ENCODE measurements at places on chromosomes 4 and X.
A peak's percentile ranks its signal among the peaks of the same experiment; 100 is the strongest.

GRCh38 chr4:173509036-173510001, 20.7 kb downstream of the HAND2 start:
- DNase-seq = no peak

DNA sequence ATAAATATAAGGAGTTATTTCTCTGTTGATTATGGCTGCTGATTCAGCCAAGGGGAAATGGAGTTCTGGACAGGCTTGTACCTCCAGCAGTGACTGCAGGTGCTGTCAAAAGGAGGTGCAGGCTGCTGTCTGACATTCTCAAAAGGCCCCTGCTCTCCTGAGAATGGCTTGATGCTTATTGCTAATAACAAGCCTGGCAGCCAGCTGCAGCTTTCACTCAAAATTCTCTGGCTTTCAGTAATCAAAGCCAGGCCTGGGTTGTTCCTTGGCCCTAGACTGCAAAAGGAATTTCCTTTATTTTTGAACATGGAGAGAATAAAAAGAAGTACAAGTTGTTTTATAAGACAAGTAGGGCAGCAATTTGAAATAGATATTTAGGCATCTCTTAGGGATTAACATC, 575.9 kb downstream of the MID1IP1 start:
- no peak for DNase-seq

GRCh38 chr4:124322234-124323065, 390.1 kb downstream of the ANKRD50 start:
- no peak for DNase-seq

- no peak for DNase-seq
Observed at GRCh38 chr4:36665985-36666527, 384.6 kb downstream of the DTHD1 start.

GRCh38 chr4:166315721-166316467, 442.9 kb downstream of the TLL1 start:
- DNase-seq = no peak

DNA sequence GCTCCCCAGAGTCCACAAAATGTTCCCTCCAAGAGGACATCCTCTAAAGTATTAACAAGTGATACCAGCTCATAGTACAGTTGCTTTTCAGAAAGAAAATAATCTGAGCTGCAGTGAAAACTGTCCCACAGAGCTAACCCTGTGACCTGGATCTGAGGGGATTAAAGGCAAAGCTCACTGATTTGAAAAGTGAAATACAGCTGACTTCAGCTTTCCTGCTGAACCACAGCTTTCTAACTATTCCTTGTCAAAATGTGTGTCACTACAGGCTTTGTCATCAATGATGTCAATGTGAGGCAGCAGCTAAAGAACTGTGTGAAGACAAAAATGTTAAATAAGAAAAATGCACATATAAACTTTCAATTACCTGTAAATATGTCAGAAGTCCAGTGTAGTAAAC, 36.9 kb downstream of the DCHS2 start:
- no peak for DNase-seq

GRCh38 chrX:66144258-66144657, 19.8 kb upstream of the HEPH start:
- no peak for DNase-seq

DNA sequence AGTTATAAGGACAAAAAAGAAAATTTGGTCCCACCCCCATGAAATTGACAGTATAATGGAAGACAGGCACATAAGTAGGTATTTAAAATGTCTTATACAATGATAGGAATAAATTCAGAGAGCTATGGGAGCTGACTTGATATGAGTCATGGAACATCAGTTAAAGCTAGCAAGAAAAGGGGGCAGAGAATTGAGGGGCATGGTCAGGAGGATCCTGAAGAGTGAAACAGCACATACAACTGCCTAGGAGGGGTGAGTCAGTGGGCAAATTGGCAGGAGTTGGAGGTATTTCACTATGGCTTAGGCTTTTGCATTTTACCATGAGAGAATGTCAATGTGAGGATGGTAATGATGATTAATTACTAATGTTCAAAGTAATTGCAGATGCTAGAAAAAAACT, 95.4 kb upstream of the BANK1 start:
- DNase-seq = no peak

- no peak for DNase-seq
Observed at GRCh38 chrX:21047034-21047455, 327.2 kb upstream of the CNKSR2 start.

GRCh38 chr4:108129196-108129595, 39.5 kb downstream of the LEF1 start:
- DNase-seq = no peak

GRCh38 chr4:137312257-137312656, 220.0 kb downstream of the PCDH18 start:
- DNase-seq = no peak

DNA sequence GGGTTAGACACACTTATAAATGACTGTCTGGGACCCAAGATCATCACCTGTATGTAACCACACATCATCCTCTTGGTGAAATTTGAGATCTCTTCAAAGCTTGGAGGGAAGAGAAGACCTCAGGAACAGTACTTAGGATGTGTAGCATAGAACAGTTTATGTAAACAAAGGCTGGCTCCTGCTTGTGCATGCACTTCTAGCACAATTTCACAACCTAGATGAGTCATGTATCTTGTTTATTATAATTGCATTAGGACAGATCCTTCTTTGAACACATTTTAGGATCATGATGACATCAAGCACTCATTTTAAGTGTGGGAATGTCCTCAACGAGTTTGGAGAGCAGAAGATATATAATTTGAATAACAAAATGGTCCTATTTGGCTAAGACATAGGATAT, 26.3 kb upstream of the ZMAT1 start:
- DNase-seq = no peak

DNA sequence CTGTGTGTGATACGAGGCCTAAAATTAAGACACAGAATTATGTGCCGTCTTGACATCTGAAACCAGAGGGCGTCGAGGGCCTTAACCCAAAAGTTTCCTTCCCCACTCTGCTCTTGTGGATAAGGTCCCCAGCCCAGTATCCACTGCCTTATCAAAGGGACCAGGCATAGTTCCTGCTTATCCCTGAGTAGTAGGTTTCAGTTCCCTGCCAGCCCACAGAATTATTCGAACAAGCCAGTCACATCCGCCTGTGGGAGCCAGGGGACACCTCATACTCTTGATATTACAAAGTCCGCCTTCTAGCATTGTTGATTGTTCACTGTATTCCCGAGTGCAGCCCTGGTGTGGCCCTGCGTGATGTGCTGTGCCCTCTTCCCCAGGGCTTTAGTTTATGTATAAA, 5.4 kb upstream of the MMRN1 start:
- DNase-seq = no peak

- DNase-seq = no peak
Observed at GRCh38 chr4:7389719-7390118, 45.0 kb downstream of the PSAPL1 start.

DNA sequence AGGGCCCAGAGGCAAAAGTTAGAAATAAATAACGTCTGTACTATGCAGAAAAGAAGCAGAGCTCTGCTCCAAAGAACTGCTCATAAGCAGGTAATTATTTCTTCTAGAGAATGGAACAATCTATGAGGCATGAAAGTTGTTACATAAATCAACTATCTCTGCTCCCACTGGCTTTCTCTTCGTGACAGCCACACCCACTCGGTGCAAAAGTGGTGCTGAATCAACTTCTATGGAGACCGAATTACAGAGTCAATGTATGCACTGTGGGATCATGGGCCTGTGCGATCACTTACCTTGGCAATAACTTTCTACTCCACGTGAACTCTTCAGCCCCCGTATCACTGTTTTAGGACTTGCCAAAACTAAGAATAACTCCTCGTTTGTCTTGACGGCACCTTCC, 99.4 kb upstream of the ATXN3L start:
- DNase-seq = no peak

- peak; percentile 36 for DNase-seq
Observed at GRCh38 chrX:69503782-69504625, at the start of gene NALF2. TSS of gene NALF2 (plus strand) at chrX:69504326. CDS start at chrX:69505283, 957 bp downstream.

- DNase-seq = no peak
Observed at GRCh38 chr4:146368209-146368608, 153.5 kb downstream of the SLC10A7 start.

DNA sequence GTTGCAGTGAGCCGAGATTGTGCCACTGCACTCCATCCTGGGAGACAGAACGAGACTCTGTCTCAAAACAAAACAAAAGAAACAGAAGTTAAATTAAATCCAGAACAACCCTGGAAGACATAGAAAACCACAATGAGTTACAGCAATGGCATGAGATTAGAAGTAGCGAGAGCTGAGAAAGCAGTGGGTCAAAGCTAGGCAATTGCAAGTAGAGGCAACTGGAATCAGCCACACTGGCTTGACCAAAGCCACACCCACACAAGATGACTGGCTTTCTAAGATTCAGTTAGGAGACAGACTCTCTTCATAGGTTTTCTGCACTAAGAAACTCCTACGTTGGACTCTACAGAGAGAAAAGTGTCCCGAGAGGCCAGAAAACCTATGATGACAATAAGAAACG, 443.0 kb downstream of the GPM6A start:
- no peak for DNase-seq

DNA sequence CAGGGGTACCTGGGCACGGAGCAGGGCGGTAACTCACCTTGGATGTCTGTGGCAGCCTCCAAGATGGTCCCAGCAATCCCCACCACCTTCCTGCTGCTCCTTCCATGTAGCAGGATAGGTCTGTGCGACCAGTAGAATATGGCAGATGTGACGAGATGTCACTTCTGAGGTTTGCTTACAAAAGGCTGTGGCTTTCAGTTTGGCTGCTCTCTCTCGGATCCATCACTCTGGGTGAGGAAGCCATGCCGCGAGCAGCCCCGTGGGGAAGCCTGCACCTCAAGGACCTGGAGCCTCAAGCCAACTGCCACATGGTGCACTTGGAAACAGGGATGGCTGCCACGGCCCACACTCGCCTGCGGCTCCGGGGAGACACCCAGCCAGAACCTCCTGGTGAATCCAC, 37.6 kb downstream of the WFS1 start:
- no peak for DNase-seq

- DNase-seq = no peak
Observed at GRCh38 chrX:110915111-110915510, 119.5 kb upstream of the CHRDL1 start.
